ENCODE measurements at places on chromosomes 2 and 18.

GRCh38 chr2:110727923-110728322 is 4.5 kb upstream of the ACOXL start:
- no peak for DNase-seq

GRCh38 chr2:34004936-34005335 is 405.8 kb upstream of the FAM98A start:
- DNase-seq = no peak

GRCh38 chr2:19218166-19218565 is 140.3 kb downstream of the OSR1 start:
- no peak for DNase-seq

DNA sequence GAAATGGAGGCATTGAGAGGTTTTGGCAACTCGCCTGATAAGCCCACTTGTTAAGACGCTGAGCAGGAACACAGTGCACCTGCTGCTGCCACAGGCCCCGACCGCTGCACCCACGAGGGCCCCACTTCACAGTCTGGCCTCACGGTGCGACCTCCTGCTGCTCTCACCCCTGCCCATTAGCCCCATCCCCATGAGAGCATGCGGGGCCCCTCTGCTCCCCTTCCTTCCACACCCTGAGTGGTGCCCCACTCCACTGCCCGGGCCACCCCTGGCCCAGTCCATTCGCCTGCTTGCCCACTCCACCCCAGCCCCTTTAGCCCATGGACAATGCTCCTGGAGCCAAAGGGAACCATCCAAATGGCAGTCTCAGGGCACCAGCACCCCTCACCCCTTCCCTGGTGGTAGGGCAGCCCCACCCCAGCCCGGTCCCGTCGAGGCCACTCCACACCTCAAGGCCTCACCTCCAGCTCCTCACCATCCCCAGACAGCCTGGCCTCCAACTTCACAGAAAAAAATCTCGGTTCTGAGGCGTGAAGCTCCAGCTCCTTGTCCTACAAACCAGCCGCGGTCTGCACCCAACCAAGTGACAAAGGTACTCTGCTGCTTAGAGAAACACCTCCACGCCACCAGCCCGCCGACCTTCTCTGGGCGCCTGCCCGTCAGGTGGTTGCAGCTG is 6.7 kb upstream of the GPR55 start:
- DNase-seq = peak; percentile 80

DNA sequence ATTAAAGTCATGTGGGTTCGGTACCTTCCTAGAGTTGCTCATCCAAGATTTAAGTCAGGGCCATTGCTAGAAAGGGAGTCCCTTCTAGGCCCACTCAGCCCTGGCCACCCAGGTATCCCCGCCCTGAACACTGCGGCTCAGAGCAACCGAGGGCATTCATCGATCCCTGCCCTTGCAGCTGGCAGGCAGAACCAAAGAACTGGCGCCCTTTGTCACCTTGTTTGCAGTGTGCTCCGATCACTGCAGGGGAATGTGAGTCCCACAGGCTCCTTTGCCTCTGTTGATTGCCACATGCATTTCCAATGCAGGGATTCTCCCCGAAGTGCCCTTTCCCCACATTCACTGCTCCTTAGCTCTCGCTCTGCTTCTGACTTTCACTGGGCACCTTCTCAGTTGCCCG is 108.5 kb downstream of the CMPK2 start:
- no peak for DNase-seq

Measured in spleen (tissue), 13 donors.